NCI-H1930 (cell line): ENCODE measurements at places on chromosomes 1 and 21.

DNA sequence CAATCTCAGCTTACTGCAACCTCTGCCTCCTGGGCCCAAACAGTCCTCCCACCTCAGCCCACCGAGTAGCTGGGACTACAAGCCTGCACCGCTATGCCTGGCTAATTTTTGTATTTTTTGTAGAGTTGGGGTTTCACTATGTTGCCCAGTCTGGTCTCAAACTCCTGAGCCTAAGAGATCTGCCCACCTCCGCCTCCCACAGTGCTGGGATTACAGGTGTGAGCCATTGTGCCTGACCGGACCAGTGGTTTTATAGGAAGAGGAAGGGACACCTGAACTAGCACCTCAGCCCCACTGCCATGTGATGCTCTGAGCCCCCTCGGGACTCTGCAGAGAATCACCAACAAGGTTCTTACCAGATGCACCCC, 4.1 kb downstream of the CRYBG2 start:
- DNase-seq = no peak

DNA sequence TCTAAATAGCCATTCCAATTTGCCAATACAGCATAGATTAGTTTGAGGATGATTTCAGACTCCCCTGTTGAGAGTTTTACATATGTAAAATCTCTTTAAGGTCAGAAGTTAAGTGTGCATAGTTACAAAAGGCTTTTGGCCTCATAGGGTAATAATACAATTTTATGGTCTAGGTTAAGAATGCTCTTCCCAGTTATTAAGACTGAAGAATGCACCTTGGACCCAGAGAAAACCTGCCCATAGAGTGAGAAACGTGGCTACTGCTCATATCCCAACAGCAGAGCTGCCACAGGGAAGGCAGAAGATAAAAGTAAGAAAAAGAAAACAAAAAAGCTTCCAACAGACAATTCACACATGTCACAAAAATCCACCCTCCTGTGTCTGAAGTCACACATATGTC, 255.9 kb downstream of the LMO4 start:
- DNase-seq = no peak

- DNase-seq = no peak
Measured at GRCh38 chr1:186026946-186027345, 292.8 kb downstream of the HMCN1 start.

DNA sequence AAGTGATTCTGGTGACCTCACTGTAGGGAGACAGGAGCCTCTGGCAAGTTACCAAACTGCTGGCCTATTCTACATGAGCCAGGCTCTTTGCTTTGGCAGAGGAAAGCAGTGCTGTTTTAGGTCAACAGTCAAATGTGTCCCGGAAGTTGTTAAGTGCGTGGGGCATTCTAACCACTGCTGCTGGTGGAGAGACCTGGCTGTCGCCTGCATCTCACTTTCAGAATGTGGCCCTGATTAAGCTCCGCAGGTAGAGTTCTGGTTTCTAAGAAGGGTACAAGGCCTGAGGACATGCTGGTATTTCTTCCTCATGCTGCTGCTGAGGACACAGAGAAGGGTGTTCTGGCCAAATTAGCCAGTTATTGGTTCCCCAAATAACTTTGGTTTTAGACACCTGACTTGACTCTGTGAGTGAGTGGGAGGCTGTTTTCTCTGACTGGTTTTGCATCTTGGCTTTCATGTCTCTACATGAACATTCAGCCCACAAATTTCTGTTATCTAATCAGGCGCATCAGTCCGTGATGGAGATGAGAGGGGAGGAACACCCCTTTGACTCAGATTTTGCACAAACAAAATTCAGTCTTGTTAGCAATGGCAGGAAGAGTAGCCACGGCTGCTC, 120.8 kb downstream of the LMO4 start:
- no peak for DNase-seq

DNA sequence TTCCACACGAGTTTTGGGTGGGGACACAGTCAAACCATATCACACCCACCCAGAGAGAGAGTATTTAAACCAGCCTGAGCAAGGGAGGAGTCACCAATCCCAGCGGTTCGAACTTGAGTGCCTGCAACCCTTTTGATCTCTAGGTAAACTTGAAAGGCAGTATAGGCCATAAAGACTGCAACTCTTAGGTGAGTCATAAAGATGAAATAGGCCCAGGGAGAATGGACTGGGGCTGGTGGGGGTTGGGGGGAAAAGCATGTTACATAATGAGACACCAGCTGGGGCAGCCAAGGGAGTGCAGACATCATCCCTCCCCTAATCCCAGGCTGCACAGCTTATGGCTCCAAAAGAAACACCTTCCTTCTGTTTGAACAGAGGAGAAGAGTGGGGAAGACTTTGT, 99.8 kb upstream of the LHX8 start:
- no peak for DNase-seq

GRCh38 chr1:235749755-235750300, 100.2 kb upstream of the GNG4 start:
- no peak for DNase-seq

DNA sequence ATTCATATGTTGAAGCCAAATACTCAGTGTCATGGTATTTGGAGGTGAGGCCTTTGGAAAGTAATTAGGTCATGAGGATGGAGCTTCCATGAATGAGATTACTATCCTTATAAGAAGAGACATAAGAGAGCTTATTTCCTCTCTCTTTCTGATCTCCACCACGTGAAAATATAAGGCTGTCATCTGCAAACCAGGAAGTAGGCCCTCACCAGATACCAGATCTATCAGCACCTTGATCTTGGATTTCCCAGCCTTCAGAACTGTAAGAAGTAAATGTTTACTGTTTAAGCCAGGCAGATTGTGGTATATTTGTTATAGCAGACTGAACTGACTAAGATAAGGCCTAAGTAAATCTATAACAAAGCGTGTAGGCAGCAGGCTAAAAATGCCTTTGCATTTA, 25.3 kb downstream of the RBM11 start:
- no peak for DNase-seq

- DNase-seq = no peak
Measured at GRCh38 chr1:161722406-161722805, 1.1 kb downstream of the FCRLB start.

DNA sequence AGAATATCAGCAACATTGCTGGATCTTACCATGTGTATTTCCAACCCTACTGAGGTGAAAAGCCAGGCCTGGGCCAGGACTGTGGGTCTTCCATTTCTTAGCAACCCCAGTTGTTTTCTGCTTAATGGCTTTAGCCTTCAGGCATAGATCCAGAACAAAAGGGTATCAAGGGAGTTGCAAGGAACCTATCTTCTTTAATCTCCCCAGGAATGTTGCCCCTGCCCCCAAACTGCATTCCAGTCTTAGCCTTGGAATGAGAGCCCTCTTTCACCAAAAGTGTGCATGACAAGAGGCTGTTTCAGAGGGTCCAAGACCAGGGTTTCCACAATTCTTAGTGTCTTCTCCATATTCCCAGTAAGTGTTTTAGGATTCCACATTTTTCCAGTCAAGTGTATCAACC, 87.9 kb upstream of the SOX13 start:
- no peak for DNase-seq

GRCh38 chr1:96764469-96764868, 42.9 kb downstream of the PTBP2 start:
- no peak for DNase-seq

GRCh38 chr1:151311589-151312331, 15.5 kb downstream of the PI4KB start:
- no peak for DNase-seq

- DNase-seq = no peak
Measured at GRCh38 chr1:5651964-5652821, 340.0 kb downstream of the NPHP4 start.
